H9 (cell line): ENCODE measurements at places on chromosomes 4 and X. TPM values are rescaled to one million over a fixed set of nuclear protein-coding genes. Genes with fewer than 3 reads are reported as not detected.
A peak's percentile ranks its signal among the peaks of the same experiment; 100 is the strongest.

CTAG2 gene
- not detected in 2 replicates for total RNA-seq

FAM9A gene
- not detected in 2 replicates for total RNA-seq

CCDC120 gene
- 14.5 and 15.7 TPM in 2 replicates for total RNA-seq

GRCh38 chr4:16199093-16199492 is 27.2 kb downstream of the TAPT1 start:
- H3K27me3 ChIP-seq: no peaks in the 10 kb centered on the region
- no peak for DNase-seq
- no peak overlapping the region for H3K27ac ChIP-seq
- no peak overlapping the region for H3K4me3 ChIP-seq
- H3K36me3 ChIP-seq: no peaks in the 10 kb centered on the region
- H3K4me1 ChIP-seq: no peaks in the 10 kb centered on the region

FGA gene
- total RNA-seq: not detected in 2 replicates

DNA sequence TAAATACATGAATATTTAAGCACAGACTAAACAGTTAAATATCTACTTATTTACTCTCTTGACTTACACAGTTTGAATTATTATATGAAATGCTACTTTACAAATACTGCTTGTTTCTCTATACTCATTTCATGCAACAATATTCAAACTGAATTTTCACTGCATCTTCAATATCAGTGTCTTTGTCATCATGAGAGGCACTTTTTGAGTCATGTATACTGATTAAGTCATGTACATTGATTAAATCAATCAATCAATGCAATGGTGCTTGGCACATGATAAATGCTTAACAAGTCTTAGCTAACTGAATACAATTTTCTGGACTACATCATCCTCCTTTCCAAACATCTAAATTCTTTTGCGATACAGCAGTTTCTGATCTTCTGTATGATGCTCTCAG is 67.1 kb downstream of the CHM start:
- no peaks in the 10 kb centered on the region for H3K27me3 ChIP-seq
- H3K27ac ChIP-seq: no peak overlapping the region
- H3K36me3 ChIP-seq: peaks cover 13% of the 10 kb centered on the region
- H3K4me1 ChIP-seq: no peaks in the 10 kb centered on the region
- no peak for DNase-seq

GRID2 gene
- total RNA-seq: 19.4 and 21.8 TPM in 2 replicates

- peak; percentile 28 for DNase-seq
- no peak overlapping the region for H3K4me3 ChIP-seq
- H3K27me3 ChIP-seq: no peaks in the 10 kb centered on the region
- H3K4me1 ChIP-seq: no peaks in the 10 kb centered on the region; the same call in 1 of the 2 replicates
Measured at GRCh38 chr4:35520059-35520458, 724.3 kb downstream of the ARAP2 start.

NDNF gene
- 0.15 and 0.17 TPM in 2 replicates for total RNA-seq

DNA sequence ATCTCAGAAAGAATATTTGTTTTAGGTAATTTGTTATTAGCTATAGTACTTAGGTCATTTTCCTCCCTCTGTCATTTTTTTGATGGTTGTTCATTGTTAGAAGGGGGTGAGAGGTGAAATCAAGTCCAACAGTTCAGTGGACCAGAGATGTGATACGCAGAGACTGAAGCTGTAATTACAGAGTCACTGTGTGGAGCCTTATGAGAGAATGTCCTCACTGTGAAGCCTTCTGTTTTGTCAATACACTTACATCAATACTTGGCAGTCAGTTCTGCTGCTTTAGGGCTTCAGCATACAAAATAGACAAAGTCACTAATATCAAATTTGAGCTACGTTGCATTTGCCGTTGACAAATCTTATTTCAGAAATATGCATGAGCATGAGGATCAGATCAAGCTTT is 692.5 kb downstream of the C4orf33 start:
- DNase-seq: no peak
- no peak overlapping the region for H3K4me3 ChIP-seq
- H3K36me3 ChIP-seq: no peaks in the 10 kb centered on the region
- no peaks in the 10 kb centered on the region for H3K27me3 ChIP-seq
- no peaks in the 10 kb centered on the region for H3K4me1 ChIP-seq

DNA sequence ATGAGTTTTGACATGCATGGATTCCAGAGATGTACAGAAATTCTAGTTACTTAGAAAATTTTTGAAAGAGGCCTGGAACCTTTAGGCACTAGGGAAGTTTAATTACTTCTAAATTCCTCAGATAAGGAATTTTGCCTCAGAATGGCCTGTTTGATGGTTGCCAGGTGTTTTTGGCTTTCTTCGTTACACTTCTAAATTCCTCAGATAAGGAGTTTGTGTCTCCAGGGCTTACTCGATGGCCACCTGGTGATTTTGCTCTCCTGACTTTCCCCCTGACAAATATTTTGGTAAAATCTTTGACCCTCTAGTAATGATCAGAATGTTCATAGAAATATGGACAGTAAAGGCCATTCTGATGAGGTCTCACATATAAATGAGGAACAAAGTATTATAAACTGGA is 64.3 kb downstream of the BEX3 start:
- no peak overlapping the region for H3K27ac ChIP-seq
- H3K4me3 ChIP-seq: no peak overlapping the region
- no peaks in the 10 kb centered on the region for H3K27me3 ChIP-seq
- no peak for DNase-seq

DNA sequence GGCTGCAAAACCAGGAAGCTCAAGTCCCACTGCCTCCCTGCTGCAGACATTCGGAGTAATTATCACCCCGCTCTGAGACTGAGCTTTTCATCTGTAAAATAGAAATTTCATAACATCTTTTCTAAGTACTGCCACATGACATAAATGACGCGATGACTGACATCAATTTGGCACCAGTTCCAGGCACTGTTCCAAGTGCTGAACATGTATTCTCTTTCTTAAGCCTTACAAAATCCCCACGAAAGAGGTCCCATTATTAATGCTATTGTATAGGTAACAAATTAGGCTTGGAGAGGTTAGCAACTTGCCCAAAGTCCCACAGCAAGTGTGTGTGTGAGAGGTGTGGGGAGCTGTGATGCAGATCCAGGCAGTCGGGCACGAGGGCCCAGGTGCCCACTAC is 56.4 kb downstream of the SLC2A9 start:
- H3K36me3 ChIP-seq: peaks cover 10% of the 10 kb centered on the region
- H3K27me3 ChIP-seq: no peaks in the 10 kb centered on the region
- no peak for DNase-seq

AMTN gene
- not detected in 2 replicates for total RNA-seq

SLC6A8 gene
- 229 and 231 TPM in 2 replicates for total RNA-seq

SASH3 gene
- not detected in 2 replicates for total RNA-seq

- H3K36me3 ChIP-seq: peaks cover 3% of the 10 kb centered on the region
- no peak for DNase-seq
- no peaks in the 10 kb centered on the region for H3K27me3 ChIP-seq
- H3K4me1 ChIP-seq: no peaks in the 10 kb centered on the region
- no peak overlapping the region for H3K27ac ChIP-seq
Measured at GRCh38 chrX:23898412-23898959, 9.3 kb downstream of the APOO start.

TMEM271 gene
- 0.09 TPM in 1 of 2 replicates, not detected in the other for total RNA-seq

GRCh38 chrX:18877469-18877868 is 106.4 kb downstream of the PHKA2 start:
- no peak overlapping the region for H3K27ac ChIP-seq
- H3K4me3 ChIP-seq: no peak overlapping the region
- peaks cover 4% of the 10 kb centered on the region; the same call in 1 of the 2 replicates for H3K36me3 ChIP-seq
- H3K4me1 ChIP-seq: no peaks in the 10 kb centered on the region
- no peaks in the 10 kb centered on the region for H3K27me3 ChIP-seq
